Stimulated activated CD4-positive, alpha-beta T cell treated with anti-CD3 and anti-CD28 coated beads, Interleukin-1b, Interleukin-23, amount 100 ng/mL, for 1 hour (primary cell): ENCODE measurements at places on chromosomes 12 and 14.

DNA sequence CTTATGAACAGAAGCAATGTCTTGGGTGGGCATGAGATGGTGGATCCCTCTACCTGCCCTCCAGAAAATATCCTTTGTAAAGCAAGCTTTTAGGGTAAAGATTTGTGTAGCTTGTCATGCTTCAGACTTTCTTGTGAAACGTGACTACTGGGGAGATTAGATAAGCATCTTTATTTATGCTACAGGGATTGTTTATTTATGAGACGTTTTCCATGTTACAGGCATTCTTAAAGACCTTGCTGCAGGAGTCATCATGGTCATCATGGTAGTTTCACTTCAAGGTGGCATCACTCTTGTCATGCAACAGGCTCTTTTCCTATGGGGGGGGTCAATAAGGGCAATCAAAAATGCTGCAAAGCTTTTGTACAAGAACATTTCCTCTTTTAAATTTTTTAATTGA, 8.2 kb upstream of the MIS18BP1 start:
- no peak for DNase-seq

DNA sequence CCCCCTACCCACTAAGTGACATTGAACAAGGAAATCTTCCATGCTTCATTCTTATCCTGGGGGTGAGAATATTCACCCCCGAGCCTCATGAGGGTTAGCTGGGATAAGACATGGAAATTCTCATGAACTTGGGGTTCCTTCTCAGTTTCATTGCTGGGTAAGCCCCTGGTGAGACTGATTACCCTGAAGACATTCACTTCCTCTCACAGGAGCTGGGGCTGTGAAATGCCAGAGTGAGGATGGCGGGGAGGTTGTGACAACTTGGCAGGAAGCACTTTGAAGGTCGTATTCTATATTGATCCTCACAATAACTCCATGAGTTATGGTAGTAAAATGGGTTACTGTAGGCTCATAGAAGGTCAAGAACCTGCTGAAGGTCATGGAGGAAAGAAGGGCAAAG, 43.5 kb downstream of the ESRRB start:
- DNase-seq = no peak

- DNase-seq = no peak
Observed at GRCh38 chr12:11758510-11759493, 109.3 kb downstream of the ETV6 start.

DNA sequence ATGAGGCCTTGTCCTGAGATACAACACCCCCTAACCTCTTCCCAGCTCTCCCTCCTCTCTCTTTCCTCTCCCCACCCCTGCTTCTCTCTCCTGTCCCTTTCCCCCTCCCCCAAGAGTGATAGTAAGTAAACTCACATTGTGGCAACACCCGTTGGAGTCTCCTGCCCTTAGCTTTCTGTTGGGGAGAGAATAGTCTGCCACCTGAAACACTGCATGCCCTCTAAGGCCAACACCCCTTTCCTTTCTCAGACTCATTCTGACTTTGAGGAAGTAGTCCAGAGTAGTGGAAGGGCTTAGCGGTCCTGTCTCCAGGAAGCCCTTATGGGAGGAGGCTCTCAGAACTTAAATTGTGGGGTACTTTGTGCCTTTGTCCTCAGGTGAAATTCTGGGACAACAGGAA, 95.2 kb downstream of the PRKCH start:
- no peak for DNase-seq

GRCh38 chr12:98916106-98916505, 271.0 kb downstream of the APAF1 start:
- no peak for DNase-seq

DNA sequence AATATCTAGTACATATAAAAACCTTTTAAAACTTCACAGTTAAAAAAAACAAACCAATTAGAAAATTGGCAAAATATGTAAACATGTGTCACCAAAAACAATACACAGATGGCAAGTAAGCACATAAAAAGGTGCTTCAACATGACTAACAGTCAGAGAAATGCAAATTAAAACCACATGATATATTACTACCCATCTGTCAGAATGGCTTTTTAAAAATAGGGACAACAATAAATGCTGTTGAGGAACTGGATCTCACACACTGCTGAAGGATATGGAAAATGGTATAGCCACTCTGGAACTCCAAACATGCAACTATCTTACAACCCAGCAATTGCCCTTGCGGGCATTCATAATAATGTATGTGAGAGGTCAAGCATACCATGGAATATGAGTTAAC, 1153.6 kb downstream of the FLRT2 start:
- no peak for DNase-seq

DNA sequence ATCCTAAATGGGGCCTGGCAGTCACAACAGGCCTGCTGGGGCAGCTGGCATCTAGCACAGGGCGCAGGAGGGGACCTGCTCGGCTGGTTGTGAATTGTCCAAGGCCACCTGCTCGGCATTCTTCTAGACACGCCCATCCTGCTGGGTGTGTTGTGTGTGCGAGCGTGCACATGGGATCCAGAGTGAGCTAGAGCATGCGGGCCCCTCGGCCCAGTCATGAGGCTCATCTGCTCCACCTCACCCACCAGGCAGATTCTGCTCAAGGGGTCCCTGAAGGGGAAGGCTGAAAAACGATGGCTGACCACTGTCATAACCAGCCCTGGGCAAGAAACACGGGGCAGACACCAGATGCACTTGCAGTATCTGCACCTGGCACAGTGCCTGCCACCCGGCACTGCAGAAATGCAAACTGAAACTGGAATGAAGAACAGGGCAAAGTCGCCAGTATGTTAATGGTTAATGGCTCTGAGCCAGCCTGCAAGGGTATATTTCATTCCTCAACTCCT, 31.8 kb downstream of the MAX start:
- no peak for DNase-seq

- no peak for DNase-seq
Observed at GRCh38 chr14:53953002-53953827, 3.4 kb downstream of the BMP4 start.

- DNase-seq = no peak
Observed at GRCh38 chr14:98957211-98958047, 314.6 kb downstream of the BCL11B start.

GRCh38 chr12:131218026-131218922, 264.6 kb downstream of the ADGRD1 start:
- no peak for DNase-seq

DNA sequence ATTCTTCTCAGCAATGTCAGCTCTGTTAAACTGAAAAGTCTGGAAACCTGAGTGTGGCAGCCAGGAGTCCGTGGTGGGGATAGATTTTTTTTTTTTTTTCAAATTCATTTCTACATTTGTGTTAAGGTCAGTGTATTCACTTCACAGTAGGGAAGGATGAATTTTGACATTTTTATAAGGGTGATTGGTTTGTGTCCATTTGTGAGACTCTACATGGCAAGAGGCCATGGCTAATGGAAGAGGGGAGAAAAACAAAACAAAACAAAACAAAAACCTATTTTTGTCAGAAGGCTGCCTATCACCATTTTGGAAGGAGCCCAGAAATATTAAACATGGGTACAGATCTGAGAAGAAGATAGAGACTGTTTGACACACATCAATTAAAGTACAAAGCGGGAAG, 176.1 kb downstream of the RMST start:
- DNase-seq = no peak

- DNase-seq = no peak
Observed at GRCh38 chr12:109765446-109765810, 51.8 kb downstream of the FAM222A start.

DNA sequence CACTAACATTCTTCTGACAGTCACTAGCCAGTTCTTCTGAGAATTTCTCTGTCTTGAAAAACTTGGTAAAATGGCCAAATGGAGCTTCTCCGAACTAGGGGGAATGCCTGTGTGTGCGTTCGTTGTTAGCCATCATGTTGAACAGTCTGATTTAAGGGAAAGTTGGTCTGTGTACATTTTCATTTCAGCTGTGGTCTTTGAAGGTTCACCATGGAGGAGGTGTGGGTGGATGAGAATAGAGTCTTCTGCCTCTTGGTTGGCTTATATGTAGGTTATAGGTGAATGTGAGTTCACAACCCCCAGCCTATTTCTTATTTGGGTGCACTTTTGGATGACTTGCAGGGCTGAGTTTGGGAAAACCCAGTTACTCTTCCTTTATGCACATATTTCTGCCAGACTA, 12.9 kb downstream of the ETV6 start:
- DNase-seq = no peak

DNA sequence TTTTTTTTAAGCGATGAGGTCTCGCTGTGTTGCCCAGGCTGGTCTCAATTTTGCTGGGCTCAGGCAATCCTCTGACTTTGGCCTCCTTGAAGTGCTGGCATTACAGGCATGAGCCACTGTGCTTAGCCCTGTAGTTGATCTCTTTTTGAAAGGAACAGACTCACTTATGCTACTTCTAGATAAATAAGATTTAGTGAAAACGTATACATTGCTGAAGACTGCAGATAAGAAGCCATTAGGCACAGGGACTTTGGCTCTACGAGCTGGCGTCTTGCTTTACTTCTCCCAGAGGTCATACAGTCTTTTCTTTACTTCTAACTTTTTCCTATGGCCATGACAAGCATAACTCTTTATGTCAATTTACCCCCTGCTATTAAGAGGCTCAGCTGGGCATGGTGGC, 9.4 kb downstream of the PTGR2 start:
- DNase-seq = no peak

DNA sequence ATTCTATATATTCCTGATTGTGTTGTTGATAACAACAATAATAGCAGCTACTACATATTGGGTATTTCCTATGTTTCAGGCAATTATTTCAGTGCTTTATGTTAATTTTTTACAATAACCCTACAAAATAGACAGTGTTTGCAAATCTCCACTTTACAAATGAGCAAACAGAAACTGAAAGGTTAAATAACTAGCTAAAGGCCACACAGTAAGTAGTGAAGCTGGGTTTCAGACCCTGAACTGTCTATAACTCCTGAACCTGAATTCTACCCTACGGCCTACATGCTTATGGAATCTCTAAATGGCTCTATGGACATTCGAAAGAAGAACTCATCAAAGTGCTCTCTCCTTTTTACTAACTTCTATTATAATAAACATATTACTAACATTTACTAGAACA, 19.7 kb upstream of the NUDT4 start:
- no peak for DNase-seq

DNA sequence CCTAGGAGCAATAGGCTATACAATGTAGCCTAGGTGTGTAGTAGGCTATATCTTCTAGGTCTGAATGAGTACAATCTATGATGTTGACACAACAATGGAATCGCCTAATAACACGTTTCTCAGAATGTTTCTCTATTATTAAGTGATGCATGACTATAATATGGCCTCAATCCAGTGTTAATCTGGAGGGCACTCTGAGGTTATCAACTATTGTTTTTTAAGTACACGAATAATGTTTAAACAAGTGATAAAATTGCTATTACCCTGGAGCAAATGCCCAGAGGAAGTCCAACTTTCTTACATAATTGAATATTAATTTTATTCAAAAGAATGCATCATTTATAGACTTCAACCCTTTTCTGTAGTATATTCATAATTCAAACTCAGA, 16.4 kb upstream of the CNIH1 start:
- no peak for DNase-seq

DNA sequence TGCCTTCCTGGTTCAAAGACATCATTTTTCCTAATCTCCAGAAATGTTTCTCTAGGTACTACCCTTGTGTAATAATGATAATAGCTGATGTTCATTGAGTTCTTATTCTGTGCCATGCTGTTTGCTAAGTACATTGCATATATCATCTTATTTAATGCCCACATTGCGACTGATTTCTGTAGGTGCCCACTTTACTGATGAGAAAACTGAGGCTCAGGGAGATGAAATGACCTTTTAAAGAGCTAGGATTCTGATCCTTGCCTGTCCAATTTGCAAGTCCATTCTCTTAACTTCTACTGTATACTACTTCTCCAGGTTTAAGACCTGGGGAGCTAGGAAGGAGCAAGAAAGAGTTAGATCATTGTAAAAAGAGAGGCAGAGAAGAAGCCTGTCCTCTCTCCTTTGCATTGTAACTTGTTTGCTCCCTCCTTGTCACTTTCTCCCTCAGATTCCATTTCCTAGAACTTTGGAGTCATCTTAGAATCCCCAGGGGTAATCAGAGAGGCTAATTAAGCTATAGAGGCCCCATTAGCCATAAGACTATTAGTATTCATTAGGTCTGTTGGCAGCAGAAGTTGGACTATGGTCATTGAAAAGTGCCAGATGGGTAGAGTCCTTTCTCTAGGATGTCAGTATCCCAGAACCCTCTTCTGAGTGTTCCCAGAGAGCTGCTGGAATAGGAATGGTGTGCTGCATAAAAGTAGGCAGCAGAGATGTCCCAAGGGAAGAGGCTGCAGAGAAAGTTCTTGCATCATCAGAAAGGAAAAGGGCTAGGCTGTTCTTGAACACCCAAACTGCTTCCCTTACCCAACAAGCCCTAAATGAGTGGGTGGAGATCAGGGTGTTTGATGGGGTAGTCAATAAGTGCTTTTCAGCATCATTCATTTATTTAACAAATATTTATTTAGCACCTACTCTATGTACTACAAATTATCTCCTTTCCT, 3.1 kb downstream of the DGKA start:
- DNase-seq = no peak

GRCh38 chr14:96741151-96741977, 55.8 kb upstream of the VRK1 start:
- DNase-seq = peak; percentile 45

GRCh38 chr14:91363776-91364523, 53.7 kb downstream of the CCDC88C start:
- no peak for DNase-seq

DNA sequence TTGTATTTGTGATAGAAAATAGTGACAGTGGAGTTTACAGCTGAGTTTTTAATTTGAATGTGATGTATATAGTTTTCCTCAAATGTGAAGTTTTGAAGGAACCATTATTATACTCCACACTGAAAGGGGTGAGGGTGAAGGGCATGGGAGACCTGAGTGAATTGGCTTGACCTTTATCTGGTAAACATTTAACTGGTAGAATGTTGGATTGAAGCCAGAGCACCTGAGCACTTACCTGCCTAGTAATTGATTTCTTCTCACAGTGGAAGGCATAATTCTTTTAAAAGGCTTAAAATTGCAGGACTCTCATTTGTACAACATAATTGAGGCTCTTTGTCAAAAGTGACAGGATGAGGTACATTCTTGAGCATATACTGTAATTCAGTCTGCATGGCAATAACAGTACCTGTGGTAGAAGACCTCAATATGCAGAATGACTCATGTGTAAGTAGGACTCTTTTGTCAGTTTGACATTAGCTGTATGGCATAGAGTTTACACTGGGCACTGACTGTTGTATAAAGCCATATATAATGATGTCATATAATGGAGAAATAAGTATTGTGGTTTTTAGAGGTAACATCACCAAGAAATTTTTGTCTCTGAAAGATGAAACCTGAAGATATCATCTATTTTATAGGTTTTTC, 309.6 kb downstream of the TMTC2 start:
- DNase-seq = no peak
